ENCODE measurements at places on chromosomes 1 and 21.

GRCh38 chr21:38993561-38993960, 187.8 kb downstream of the ETS2 start:
- DNase-seq, result no peak

GRCh38 chr1:19665496-19666465, 1.1 kb downstream of the HTR6 start:
- DNase-seq, result peak; percentile 27

GRCh38 chr1:8352471-8352845, 34.5 kb downstream of the SLC45A1 start:
- no peak for DNase-seq

DNA sequence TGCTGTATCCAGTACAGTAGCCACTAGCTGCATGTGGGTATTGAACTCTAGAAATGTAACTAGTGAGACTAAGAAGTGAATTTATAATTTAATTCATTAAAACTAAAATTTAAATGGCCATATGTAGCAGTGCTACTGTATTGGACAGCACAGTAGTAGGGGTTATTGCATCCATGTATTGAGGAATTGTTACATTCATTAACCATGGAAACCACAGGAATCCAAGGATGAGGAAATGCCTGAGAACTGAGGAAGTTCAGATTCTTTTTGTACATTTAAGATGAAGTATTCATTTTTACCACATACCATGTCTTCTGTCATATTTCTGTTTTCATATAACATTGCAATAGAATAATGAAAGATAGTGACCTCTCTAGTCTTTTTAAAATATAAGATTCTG, 2.6 kb downstream of the MTF2 start:
- no peak for DNase-seq

GRCh38 chr1:91781901-91782622, 103.9 kb downstream of the TGFBR3 start:
- no peak for DNase-seq

GRCh38 chr1:202671399-202671798, 38.9 kb downstream of the SYT2 start:
- DNase-seq, result no peak

DNA sequence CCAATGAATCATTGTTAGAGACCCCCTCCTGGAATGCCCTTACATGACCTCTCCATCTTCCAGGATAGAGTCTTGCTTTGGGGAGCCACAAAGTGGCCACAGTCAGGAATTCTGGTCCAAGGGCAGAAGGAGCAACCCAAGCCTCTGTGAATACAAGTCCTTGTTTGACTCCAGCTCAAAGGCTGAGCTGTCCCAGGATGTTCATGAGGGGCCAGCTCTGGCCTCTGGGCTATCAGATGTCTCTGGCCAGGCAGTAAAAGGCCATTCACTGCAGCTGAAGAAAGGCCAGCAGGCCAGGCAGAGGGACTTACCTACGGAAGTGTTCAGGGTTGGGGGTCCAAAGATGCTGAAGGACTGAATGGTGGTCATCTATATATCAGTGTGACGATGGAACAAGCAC, 98.3 kb upstream of the IPO9 start:
- no peak for DNase-seq

GRCh38 chr21:31660259-31660565, 719 bp downstream of the SOD1 start:
- peak; percentile 51 for DNase-seq

GRCh38 chr1:113859478-113860175, 11.9 kb downstream of the PTPN22 start:
- no peak for DNase-seq

- DNase-seq, result no peak
These were observed 78.4 kb downstream of the HS2ST1 start for GRCh38 chr1:86992861-86993260.

- no peak for DNase-seq
These were observed 12.7 kb downstream of the CDCA8 start for GRCh38 chr1:37704966-37705365.

- no peak for DNase-seq
These were observed 116.7 kb downstream of the RHOU start for GRCh38 chr1:228852024-228852423.

DNA sequence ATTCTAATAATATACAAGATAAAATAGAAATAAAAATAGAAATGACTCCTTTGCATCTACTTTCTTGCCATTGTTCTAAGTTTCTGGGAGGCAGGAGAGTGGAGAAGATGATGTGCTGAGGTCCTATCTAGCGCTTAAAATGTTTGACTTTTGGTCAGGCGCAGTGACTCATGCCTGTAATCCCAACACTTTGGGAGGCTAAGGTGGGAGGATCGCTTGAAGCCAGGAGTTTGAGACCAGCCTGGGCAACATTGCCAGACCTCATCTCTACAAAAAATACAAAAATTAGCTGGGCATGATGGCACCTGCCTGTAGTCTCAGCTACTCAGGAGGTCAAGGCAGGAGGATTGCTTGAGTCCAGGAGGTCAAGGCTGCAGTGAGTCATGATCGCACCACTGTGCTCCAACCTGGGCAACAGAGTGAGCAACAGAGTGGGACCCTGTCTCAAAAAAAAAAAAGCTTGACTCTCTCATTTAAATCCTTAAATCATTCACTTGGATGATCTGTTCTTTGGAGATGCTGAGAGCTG, 24.2 kb upstream of the SLC45A1 start:
- no peak for DNase-seq

GRCh38 chr1:99252630-99253029, 11.7 kb upstream of the PLPPR4 start:
- DNase-seq, result no peak

GRCh38 chr1:150165622-150166612, 16.2 kb downstream of the PLEKHO1 start:
- peak; percentile 60 for DNase-seq
